SIG-M5 (cell line): ENCODE measurements at places on chromosomes 7 and 10.

- DNase-seq, result no peak
Observed at GRCh38 chr10:113130014-113130641, 180.1 kb downstream of the TCF7L2 start.

DNA sequence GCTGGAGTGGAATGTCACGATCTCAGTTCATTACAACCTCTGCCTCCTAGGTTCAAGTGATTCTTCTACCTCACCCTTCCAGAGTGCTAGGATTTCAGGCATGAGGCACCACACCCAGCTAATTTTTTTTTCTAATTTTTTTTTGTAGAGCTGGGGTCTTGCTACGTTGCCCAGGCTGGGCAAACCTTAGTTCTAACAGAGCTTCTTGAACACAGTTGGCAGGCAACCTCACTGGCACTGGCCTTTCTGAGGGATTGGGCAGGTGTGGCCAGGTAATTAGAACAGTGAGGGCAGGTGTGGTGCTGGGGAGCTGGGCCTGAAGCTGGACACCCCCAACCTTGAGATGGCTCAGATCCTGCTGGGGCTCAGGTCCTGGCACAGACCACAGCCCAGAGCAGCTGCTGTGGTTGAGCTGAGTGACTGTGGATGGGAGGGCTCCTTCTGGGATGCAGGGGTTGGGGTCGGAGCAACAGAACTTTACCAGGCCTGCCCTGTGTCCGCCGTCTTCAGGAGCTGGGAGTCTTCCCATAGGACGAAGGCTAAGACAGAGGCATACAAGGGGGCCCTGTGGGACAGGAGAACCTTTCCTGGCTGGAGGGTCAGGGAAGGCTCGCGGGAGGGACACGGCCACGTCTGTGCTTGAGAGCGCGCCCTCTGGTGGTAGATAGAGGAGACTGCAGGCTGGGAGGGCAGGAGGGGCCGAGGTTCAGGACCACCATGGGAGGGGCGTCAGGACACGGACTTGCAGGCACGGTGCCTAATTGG is 48.2 kb downstream of the COL26A1 start:
- DNase-seq, result no peak

- DNase-seq, result no peak
Observed at GRCh38 chr10:77563638-77564270, 73.9 kb downstream of the KCNMA1 start.

- no peak for DNase-seq
Observed at GRCh38 chr7:22833957-22834356, 11.3 kb upstream of the TOMM7 start.

GRCh38 chr7:106179256-106179655 is 67.1 kb upstream of the SYPL1 start:
- DNase-seq, result no peak

DNA sequence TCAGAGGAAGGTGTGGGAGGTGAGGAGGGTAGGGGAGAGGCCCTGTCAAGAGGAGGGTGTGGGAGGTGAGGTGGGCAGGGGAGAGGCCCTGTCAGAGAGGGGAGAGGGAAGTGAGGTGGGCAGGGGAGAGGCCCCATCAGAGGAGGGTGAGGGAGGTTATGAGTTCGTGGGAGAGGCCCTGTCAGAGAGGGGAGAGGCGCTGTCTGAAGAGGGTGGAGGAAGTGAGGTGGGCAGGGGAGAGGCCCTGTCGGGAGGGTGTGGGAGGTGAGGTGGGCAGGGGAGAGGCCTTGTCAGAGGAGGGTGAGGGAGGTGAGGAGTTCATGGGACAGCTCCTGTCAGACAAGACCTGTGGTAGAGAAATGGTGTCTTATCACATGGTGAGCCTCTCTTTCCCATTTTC is 74.4 kb downstream of the INPP5A start:
- DNase-seq, result no peak

GRCh38 chr10:33498391-33498891 is 164.0 kb upstream of the NRP1 start:
- DNase-seq, result no peak
